ENCODE measurements at places on chromosomes 1 and 21. TPM values are rescaled to one million over a fixed set of nuclear protein-coding genes. Genes with fewer than 3 reads are reported as not detected.

The CCDC17 gene
- 4.0 TPM for total RNA-seq

The GBP2 gene
- total RNA-seq: 19.8 TPM

The UTS2 gene
- total RNA-seq: not detected

DNA sequence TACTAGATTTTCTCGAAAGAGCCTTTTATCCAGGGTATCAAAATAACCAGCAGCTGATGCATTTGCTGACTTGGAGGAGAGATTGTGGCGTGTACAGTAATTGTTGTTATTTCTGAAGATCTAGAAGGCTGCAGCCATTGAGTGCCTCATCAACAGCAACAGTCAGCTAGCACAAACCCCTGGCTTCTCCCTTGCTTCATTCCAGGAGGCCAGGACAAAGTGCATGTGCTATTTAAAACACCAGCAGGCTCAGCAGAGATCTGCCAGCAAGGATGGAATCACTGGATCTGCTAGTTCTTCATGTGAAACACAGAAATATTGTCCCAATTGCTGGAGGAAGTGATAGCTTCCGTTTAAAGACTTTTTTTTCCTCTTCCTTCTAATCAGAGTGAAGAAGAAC, 2.8 kb upstream of the NGF start:
- DNase-seq: no peak

DNA sequence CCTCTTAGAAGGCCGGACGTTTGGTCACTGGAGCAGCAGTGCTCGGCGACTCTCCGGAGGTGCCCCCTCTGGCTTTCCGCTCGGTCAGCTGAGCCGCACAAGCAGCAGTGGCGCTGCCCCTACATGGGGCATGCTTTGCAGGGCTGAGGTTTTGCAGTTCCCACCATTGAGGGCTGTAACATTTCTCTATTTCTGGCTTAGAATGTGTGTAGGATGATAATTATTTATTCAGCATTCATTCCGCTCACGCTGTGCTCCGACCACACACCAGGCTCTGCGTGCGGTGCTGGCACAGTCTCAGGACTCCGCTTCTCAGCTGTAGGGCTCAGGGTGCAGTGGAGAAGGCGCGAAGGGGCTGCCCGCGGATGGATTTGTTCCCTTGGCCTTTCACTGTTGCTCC, 119.5 kb downstream of the PCBP3 start:
- DNase-seq: no peak

DNA sequence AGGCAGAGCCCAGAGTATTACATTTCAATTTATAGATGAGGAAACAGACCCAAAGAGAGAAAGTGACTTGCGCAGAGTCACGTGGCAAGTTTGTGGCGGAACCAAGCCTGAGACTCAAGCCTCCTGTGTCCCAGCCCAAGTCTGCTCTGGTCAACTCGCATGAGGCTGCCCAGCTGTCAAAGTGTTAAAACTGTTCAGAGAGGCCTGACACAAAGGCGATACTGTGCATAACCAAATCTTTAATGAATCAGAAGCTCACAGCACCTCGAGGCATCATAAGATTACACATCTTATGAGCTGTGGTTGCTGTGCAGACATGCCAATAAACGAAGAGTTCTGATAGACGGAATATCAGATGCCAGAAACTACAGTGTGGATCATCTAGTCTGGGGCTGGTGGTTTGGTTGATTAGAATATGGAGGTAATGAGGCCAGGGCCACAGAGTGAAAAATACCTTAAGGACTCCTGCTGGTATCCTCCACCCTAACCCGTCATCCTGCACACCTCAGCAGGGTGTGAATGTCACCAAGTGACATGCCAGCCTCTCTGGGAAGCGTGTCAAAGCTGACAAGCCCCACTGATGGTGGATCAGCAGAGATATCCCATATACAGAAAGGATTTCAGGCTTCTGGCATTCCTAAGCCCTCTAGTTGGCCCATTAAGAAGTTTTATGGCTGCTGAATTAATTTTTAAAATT, 42.2 kb downstream of the TNNT2 start:
- DNase-seq: no peak

GRCh38 chr1:220889333-220889732, 10.1 kb downstream of the HLX start:
- no peak for DNase-seq
